ENCODE measurements at places on chromosomes 11 and 22.

- no peak for DNase-seq
These were observed 104.6 kb upstream of the ANO3 start for GRCh38 chr11:26227301-26227746.

- no peak for DNase-seq
These were observed 72.1 kb downstream of the ATXN10 start for GRCh38 chr22:45743687-45744086.

DNA sequence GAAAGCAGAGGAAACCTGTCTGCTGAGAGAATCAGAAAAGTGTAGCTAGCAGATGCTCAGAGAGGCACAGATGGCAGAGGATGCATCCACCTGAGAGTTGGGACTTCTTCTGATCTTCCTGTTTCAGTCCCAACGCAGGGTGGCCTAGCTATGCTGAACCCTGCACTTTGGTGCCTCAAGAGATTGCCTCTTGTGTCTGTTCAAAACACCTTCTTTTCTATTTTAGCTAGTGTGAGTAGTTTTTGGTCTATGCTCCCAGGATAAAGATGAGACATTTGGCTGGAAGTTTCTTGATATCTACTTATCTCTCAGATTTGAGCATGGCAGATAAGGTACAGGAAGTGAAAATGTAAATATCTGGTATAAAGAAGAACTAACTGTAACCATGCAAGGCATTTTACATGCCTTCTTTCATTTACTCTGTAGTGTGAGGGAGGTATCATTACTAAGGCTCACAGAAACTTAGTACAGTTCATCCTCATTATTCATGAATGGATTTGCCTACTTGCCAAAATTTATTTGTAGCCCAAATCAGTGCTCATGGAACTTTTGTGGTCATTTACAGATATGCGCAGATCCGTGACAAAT lies 47.0 kb upstream of the PSMA1 start:
- no peak for DNase-seq

GRCh38 chr11:69148806-69149205 lies 6.9 kb upstream of the SMIM38 start:
- no peak for DNase-seq

DNA sequence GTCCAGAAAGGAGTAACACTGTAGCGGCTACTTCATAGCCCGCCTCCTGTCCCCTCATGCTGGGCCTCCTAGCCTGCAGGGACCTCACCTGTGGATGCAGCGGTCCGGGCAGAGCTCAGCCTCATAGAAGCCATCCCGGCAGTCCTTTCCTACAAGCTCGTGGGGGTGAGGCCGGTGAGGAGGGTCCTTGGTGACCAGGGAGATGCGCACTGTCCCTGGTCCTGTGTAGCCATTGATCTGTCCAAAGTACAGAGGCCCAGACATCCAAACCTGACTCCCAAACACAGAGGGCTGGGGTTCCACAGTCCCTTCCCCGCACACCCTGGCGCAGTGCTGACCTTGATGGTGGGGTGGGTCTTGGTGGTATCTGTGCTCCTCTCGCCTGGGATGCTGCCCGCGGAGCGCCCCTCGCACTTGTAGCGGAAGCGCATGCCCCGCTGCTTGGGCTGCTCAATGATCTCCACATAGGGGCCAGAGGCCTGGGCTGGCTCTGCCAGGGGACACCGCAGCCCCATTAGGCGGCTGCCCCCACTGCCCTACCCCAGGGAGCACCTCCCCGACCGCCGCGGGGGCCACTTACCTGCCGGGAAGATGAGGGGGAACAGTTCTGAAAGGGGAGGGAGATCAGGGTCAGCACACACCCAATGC lies 993 bp downstream of the RELA start:
- no peak for DNase-seq

DNA sequence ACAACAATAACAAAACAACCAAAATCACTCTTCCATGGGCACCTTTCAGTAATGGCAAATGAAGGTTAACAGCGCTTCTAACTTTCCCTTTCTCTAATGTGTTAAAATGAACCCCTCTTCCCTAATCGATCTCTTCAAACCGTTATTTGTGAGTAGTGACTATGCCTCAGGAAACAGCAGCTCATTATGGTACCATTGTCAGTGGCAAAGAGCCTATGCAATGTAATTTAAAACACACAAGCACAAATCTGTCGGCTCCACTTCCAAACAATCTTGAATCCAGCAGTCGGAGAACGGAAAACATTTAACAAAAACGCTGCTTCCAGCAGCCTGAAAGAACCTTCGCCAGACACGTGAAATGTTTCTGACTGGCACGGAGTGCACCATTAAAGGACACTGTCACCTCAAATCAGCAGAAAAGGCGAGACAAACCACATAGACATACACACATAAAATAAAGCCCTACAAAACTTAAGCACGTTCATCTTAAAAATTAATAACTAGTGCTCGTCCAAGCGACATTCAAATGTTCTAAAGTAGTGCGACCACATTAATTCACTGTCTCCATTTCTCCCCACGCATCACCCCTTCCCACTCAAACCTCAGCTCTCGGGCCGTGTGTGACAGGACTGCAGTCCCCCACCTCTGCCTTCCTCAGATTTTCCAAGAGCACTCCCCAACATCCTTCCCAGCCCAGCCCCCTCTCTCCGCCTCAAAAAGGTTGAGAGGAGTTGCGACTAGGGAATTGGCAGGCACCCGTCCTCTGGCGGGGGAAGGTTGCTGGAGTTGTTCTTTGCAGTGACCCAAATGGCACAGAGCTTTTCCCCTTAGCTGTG lies 748 bp downstream of the RAB30 start:
- DNase-seq = no peak

DNA sequence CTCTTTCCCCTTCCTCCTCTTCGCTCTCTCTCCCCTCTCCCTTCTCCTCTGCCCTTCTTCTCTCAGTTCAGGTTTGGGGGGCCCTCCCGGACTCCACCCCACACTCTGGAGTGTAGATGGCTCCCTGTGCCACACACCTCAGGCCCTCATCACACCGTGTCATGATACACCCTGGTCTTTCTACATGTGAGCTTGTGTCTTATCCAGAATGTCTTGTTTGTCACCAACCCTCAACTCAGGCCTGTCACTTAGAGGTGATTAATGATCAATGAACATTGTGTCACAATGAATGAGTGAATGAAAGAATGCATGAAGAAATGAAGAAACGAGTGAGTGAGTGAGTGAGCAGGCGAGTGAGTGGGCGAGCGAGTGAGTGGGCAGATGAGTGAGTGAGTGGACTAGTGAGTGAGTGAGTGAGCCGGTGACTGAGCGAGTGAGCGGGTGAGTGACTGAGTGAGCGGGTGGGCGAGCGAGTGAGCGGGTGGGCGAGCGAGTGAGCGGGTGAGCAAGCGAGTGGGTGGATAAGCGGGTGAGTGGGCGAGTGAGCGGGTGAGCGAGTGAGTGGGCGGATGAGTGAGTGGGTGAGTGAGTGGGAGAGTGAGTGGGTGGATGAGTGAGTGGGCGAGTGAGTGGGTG lies 33.8 kb downstream of the CAPN1 start:
- no peak for DNase-seq

DNA sequence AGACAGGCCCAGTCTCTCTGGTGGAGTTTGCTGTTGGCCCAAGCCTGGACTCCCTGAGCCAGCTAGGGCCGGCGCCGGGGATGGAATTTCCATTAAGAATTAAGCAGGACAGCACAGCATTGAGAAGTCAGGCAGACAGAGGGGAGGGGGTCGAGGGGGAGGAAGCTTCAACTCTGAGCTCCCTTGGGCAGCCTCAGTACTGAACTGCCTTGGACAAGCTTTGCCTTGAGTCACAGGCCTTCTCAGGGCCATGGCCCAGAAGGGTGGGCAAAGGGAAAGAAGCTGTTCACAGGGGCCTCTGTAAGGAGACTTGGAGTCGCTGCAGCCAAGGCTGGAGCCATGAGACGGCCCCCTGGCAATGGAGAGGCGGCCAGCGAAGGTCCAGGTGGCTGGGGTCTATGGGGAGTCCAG lies 2.6 kb upstream of the INSC start:
- DNase-seq = no peak

GRCh38 chr11:73907191-73907590 lies 30.4 kb downstream of the PAAF1 start:
- no peak for DNase-seq

DNA sequence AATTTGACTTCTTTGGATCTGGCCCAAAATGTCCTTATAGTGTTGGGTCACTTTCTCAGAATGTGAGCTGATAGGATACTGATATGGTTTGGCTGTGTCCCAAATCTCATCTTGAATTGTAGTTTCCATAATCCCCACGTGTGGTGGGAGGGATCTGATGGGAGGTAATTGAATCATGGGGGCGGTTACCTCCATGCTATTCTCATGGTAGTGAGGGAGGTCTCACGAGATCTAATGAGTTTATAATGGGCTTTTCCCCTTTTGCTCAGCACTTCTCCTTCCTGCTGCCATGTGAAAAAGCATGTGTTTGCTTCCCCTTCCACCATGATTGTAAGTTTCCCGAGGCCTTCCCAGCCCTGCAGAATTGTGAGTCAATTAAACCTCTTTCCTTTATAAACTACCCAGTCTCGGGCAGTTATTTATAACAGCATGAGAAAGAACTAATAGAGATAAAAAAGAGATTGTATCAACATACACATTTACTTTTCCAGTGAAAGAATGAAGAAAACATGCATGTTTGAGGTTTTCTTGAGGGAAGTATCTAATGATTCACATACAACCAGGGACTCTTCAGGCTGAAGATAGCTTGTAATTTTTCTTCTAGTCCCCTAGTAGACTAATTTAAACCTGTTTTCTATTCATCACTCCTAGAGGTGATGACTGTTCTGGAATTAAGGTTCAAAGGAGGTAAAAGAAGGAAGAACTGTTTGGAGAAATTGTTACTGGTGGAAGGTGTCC lies 17.3 kb upstream of the CSTF3 start:
- DNase-seq = no peak

DNA sequence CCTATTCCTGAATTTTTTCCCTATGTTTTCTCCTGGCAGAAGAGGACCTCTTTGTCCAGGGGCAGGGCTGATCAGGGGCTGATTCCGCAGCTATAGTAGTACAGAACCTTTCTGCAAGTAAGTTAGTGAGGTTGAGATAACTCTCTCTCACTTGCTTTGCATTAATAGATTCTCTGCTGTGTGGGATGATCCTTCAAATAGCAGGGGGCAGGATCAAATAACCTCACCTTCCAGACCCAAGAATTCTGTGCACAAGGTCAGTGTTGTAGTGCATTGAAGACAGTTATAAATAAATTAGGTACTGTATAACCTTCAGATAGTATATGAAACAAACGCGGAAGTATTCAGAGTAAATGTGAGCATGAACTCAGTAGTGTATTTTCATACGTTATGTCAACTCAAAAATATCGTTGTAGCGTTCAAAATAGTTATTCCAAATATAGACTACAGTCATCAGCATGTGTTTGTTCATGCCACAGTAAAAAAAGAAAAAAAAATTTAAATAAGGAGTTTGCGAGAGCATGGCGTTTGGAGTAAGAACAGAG lies 278 bp downstream of the MMP26 start:
- DNase-seq = no peak

- no peak for DNase-seq
These were observed 145.7 kb downstream of the TENM4 start for GRCh38 chr11:79294845-79295731.

- DNase-seq = no peak
These were observed 3.4 kb upstream of the LDHC start for GRCh38 chr11:18408558-18409291.

All from NCI-H1436 treated with DMSO at 0.1 percent for 48 hours (cell line).